ENCODE measurements at places on chromosomes 12 and 14.

DNA sequence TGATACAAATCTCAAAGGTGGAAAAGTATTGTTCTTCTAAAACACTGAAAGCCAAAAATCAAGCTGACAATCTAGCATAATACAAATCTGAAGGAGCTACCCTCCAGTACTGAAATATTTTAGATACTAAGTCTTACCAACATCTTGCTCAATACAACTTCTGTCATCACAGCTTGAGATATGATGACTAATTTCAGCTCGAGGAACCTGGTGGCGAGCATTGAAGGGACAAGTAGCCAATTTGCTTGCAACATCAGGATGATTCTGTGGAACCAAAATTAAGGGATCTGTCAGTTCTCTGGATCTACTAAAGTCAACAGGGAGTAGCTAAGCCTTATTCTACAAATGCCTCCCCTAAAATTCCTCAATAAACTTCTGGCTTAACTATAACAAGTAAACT, 10.4 kb downstream of the GTSF1 start:
- no peak for DNase-seq

DNA sequence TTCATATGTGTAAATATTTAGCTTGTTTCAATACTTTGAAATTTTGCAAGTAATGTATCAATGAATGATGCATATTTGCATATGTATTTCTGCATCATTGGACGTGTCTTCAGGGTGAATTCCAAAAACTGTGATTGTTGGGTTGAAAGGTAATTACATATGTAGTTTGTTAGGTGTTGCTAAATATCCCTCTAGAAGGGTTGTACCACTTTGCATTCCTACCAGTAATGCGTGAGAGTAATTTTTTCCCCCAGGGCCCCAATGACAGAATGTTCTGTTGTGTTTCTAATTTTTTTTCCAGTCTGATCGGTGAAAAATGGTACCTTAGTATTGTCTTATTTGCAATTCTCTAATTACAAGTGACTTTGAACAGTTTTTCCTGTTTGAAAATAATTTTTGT, 408.9 kb downstream of the NAV3 start:
- no peak for DNase-seq

DNA sequence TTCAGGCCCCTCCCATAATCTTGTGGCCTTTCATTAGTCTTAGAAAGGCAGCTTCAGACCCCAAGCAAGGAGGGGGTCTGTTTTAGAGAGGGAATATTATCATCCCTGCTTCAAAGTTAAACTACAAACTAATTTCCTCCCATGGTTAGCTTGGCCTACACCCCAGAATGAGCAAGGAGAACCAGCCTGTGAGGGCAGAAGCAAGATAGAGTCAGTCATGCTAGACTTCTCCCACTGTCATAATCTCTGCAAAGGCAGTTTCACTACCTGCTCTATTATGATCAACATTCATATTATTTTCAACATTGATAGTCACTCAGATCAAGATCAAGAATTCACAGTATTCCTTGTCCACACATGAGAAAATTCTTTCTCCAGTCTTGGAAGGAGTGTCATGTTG, 105.1 kb downstream of the GXYLT1 start:
- no peak for DNase-seq

DNA sequence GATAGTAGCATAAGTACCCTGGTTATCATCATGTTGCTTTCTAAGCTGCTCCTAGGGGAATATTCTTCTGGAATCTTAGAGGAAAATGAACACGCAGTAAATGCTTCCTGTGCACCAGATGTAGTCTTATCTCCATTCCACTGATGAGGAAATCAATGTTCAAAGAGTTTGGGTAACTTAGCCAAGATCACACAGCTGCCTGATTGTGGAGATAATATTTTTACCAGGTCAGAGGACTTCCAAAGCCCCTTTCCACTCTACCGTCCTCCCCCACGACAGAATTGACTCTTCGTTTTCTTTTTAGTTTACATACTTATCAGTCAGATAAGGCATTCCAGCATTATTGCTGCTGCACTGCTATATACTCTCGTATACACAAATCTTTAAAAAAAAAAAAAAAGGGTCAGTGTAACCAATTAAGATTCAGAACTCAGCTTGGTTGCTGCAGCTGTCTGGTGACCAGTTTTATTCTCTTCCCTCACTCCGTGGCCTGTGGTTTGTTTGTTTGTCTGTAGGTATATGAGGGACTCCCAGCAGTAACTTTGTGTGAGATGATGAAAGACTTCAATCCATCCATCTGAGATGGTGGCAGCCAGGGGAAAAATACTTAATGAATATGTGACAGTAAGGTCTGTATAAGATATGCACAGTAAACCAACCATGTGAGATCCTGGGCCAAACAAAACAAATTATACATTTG, 110.5 kb downstream of the TGFB3 start:
- DNase-seq: no peak

GRCh38 chr12:124385219-124385969, 90.5 kb downstream of the RFLNA start:
- DNase-seq: no peak

Data from right hindlimb (tissue), 1 donor.